ENCODE measurements at places on chromosomes 4 and X. TPM values are rescaled to one million over a fixed set of nuclear protein-coding genes. Genes with fewer than 3 reads are reported as not detected.

SASH3 gene
- 83.3 TPM for polyA plus RNA-seq

NAP1L2 gene
- 2.9 TPM for polyA plus RNA-seq

PNMA6A gene
- 0.08 TPM for polyA plus RNA-seq

POLA1 gene
- 5.4 TPM for polyA plus RNA-seq

CXCL5 gene
- not detected for polyA plus RNA-seq

GRCh38 chrX:44957848-44958247 is 84.9 kb downstream of the KDM6A start:
- DNase-seq = no peak

DNA sequence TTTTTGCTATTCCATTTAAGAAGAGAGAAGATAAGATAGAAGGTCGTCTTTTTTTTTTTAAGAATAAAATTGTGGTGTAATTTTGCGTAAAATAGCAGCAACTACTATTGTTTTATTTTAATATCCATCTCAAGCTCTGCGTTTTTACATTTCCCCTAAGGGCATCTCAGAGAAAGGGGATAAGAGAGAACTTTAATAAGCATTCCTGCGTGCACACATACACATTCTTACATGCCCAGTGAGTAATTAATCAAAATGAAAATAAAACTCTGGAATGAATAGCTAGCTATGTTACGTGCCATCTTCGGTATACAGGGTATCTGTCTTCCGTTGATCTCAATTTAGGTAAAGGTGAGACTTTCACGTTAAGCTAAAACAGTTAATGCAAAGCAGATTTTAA is 200.3 kb upstream of the TENM3 start:
- no peak for DNase-seq

- no peak for DNase-seq
Observed at GRCh38 chrX:50747471-50747900, 66.5 kb downstream of the SHROOM4 start.

- peak; percentile 51 for DNase-seq
Observed at GRCh38 chr4:25861951-25862410, 807 bp downstream of the SEL1L3 start.

DNA sequence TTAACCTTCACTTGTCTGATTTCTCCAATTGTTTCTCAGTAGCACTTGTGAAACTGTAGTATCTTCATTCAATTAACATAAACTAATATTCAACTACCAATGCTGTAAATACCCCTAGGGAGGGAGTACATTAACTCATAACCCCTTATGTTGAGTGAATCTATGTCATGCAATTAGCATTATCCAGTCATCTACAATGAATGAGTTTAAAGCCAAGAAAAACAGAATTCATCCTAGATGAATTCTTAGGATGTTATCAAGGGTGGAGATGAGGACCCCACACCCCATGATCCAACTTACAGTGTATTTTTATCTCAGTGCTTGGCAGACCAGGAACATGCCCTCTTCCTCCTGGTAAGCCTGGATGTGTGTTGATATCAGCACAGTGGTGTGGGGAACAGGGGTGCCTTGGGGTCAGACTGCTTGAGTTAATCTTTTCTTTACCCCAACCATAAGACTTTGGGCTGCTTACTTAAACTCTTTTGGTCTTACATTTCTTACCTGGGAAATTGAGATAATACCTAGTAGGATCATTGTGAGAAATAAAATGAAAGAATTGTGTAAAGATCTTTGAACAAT is 62.1 kb upstream of the SCOC start:
- no peak for DNase-seq

GRCh38 chr4:184148738-184149637 is 68.7 kb downstream of the ENPP6 start:
- no peak for DNase-seq

GRCh38 chr4:83149865-83150652 is 35.5 kb upstream of the PLAC8 start:
- no peak for DNase-seq
